ENCODE measurements at places on chromosomes 7 and 10. TPM values are rescaled to one million over a fixed set of nuclear protein-coding genes. Genes with fewer than 3 reads are reported as not detected.
A peak's percentile ranks its signal among the peaks of the same experiment; 100 is the strongest.

Gene PMPCB
- 38.0 TPM for total RNA-seq

GRCh38 chr7:13197501-13197900, 510.1 kb downstream of the ARL4A start:
- DNase-seq, result no peak

GRCh38 chr10:5440206-5440605, 27.8 kb downstream of the NET1 start:
- no peak for DNase-seq

DNA sequence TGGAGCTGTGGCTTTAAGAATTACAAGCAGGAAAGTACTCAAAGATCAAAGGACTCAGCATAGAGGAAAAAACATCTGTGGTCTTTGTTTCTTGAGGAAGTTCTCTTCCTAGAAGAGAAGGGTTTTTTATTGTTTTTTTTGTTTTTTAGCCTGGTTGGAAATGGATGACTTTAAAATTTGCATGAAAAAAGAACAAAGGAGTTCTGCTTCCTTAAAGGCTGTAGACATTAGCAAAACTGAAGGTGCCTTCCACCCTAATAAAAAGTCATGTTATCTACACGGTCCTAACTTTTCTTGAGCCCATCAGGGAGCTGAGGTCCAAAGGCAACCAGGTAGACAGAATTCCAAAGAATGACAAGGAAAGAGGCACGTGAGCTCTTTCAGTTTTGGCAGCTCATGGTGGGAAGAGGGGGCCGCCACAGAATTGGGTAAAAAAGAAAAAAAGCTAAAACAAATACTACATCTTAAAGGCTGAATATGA, 356.6 kb downstream of the SH2D4B start:
- no peak for DNase-seq

DNA sequence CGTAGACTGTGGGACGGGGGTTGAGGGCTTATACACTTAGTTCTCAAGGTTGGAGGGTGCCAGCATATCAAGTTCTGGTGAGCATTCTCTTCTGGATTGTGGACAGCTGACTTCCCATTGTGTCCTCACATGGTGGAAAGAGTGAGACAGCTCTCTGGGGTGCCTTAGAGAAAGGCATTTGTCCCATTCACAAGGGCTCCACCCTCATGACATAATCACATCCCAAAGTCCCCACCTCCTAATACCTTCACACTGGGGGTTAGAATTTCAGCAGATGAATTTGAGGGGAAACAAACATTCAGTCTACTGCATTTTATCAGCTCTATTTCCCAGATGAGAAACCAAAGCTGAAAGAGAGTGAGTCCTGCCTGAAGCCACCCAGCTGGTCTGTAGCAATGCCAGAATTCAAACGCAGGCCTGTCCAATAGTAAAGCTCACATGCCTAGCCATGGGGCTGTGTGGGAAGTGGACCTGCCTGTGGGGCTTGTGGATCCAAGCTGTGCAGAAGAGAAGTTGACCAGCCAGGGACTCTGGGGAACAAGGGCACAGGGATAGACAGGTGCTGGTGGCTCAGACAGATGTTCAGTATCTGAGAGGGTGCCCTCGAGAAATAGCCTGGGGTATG, 34.9 kb upstream of the LOXL4 start:
- DNase-seq, result no peak

GRCh38 chr10:6643962-6644361, 63.9 kb upstream of the PRKCQ start:
- DNase-seq, result no peak

DNA sequence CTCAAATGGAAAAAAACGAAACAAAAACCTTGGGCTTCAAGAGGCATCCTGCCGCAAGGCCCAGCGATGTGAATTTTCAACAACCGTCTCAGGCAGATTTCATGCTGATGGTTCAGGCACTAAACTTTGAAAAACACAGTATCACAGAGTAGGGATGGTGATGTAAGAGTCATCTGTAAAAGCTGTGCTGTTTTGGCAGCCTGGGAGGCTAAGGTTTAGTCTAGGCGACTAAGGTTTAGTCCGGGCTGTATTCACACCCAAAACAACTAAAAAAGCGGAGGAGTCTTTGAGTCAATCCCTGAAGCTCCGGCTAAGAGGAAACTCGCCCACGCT, 420 bp upstream of the MINPP1 start:
- no peak for DNase-seq

- no peak for DNase-seq
Measured at GRCh38 chr7:66377714-66378113, 172.6 kb downstream of the TPST1 start.

DNA sequence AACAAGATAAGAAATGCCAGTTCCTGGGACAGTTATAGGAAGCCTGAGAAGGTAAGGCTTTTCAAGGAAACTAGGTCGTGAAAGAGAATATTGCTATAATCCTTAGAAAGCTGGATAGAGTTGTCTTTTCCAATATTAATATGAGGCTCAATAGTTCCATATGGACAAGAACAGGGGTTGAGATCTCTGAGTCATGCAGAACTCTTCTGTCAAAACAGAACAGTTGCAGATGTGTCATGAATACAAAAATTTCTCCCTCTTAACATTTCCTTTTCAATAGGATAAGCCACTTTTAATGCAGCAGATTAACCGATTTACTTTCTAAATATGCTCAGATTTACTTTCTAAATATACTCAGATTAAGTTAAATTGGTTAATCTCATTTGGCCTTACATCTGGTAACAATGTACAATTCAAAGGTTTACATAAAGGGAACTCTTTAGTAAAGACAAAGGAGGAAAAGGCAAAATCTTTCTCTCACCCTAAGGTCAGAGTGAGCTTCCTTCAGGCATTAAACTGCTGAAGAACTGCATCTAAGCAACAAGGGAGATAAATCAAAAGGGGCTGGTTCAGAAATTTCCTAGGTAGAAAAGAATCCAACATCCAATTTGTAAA, 104.7 kb upstream of the PCDH15 start:
- DNase-seq, result peak; percentile 17

DNA sequence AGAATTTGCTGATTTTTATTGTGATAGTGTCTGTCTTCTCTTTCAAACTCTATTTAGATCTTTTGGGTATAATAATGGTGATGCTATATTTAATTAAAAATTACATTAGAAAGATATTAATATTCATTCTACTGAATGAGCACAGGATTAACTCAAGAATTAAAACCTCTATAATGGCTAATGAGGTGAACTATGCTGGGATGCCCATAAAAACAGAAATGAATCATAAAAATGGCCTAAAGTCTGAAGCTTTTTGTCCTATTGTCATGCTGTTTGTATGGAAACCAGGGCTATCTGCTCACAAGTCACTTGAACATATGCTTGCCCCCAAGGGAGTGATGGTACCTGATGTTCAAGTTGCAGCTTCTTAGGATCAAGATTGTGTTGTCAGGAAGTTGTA, 76.2 kb upstream of the ICA1 start:
- no peak for DNase-seq

GRCh38 chr10:126247446-126247975, 140.8 kb downstream of the ADAM12 start:
- DNase-seq, result peak; percentile 91

Data from umbilical cord (tissue), 2 donors.